ENCODE measurements at places on chromosomes 4 and X. TPM values are rescaled to one million over a fixed set of nuclear protein-coding genes. Genes with fewer than 3 reads are reported as not detected.

DNA sequence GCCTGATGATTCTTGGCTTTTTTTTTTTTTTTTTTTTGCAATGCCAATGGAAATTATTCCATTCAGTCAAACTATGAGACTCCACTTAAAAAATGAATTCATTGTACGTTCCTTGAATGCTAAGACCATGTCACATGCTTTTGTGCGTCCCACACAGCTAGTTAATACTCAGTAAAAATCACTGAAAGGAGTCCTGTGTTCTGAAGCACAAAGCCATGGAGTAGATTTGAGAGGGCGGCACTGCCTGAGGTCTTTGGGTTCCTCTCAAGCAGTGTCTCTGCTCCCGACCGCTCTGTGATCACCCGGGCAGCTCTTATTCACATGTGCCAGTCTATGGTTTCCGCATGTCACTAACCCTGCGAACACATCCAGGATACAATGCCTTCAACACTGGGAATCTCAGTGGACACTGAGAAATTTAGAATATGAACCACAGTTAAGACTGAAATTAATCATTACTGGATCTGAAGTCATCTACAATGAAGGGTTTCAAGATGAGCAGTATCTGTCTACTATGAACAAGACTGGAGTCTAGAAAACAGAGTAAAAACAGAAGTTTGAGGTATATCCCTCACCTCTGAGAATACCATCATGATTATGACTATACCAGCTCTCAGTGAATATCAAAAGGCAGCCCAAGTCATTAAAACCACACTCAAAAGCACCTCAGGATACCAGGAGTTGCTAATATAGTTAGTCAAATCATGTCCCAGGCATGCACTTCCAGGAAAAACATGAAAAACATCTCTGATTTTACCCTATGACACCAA lies 193.0 kb downstream of the MGST2 start:
- no peak for DNase-seq

FAM3A gene
- 36.4 TPM for total RNA-seq

SHOX gene
- not detected for total RNA-seq

- DNase-seq: no peak
Observed at GRCh38 chr4:186605261-186605865, 50.0 kb upstream of the MTNR1A start.

SMIM10 gene
- total RNA-seq: 0.76 TPM

DNA sequence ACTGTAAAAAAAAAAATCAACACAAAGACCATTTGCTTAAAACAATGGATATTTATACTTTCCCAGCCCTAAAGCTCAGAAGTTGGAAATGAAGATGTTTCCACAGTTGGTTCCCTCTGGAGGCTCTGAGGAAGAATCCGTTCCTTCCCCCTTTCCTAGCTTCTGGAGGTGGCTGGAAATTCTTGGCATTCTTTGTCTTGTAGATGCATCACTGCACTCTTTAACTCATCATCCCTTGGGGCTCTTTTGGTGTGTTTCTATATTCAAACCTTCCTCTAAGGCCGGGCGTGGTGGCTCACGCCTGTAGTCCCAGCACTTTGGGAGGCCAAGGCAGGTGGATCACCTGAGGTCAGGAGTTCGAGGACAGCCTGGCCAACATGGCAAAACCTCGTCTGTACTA lies 78.7 kb downstream of the VCX3A start:
- DNase-seq: no peak

GRCh38 chrX:20434986-20435385 lies 168.3 kb upstream of the RPS6KA3 start:
- DNase-seq: no peak

GRCh38 chr4:56197387-56197786 lies 189.9 kb downstream of the AASDH start:
- DNase-seq: no peak

- no peak for DNase-seq
Observed at GRCh38 chr4:151355155-151355554, 29.8 kb upstream of the SH3D19 start.

- no peak for DNase-seq
Observed at GRCh38 chr4:149466446-149466845, 349.2 kb downstream of the IQCM start.

DNA sequence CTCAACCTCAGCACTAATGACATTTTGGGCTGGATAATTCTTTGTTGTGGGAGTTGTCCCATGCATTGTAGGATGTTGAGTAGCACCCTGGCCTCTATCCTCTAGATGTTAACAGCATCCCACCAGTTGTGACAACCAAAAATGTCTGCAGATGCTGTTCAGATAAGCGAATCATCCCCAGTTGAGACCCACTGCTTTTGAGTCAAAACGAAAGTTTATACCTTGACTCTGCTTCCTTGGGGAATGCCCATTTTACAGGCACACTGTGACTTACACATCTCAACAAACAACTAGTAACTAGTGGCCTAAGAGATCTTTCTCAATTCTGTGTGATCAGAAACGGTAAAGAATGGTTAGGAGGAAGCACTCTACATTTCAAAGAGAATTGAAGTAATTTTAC lies 37.0 kb downstream of the SEPSECS start:
- DNase-seq: no peak

GRCh38 chr4:73701116-73701515 lies 39.3 kb upstream of the CXCL8 start:
- no peak for DNase-seq

CT47B1 gene
- not detected for total RNA-seq

- no peak for DNase-seq
Observed at GRCh38 chrX:78326401-78326800, 1.0 kb downstream of the CYSLTR1 start.

NPY2R gene
- not detected for total RNA-seq

- DNase-seq: no peak
Observed at GRCh38 chrX:7164174-7164573, 16.2 kb upstream of the PUDP start.

GRCh38 chr4:41144812-41145211 lies 69.5 kb downstream of the APBB2 start:
- DNase-seq: no peak

USP17L29 gene
- total RNA-seq: not detected

MAGEA12 gene
- total RNA-seq: not detected

DNA sequence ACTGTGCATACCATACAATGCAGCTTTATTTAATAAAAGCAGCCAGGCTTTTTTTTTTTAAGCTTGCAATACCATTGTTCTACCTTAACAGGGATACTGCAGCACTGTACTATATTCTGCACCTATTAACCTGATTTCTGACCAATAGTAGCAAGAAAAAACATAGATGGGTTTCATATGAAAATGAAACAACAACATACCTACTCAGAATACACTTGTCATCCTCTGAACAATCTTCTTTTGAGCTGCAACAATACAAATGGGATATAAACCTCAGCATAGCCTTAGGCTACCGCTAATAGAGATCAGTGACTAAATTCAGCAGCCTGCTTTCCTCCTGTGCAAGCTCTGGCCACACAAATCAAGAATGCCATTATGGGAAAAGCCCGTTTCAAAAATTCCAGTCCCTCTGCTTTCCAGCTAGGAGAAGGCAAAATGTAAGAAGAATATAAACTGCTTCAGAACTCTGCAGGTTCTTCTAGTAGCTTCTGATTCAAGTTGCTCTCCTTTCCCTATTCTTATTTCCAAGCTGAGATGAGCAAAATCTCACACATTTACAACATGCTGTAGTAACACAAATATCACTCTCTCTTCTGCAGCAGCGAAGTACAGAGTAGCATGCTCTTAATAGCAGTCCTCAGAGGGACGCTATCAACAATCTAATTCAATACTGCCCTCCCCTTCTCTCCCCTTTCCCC lies 143.4 kb downstream of the KLHL13 start:
- no peak for DNase-seq

GRCh38 chr4:78863254-78863869 lies 75.9 kb downstream of the PAQR3 start:
- no peak for DNase-seq

GPC3 gene
- not detected for total RNA-seq

- no peak for DNase-seq
Observed at GRCh38 chr4:26086621-26087441, 172.8 kb downstream of the SMIM20 start.

- no peak for DNase-seq
Observed at GRCh38 chr4:132396636-132397035, 752.5 kb upstream of the PCDH10 start.

PNMA5 gene
- total RNA-seq: not detected

DNA sequence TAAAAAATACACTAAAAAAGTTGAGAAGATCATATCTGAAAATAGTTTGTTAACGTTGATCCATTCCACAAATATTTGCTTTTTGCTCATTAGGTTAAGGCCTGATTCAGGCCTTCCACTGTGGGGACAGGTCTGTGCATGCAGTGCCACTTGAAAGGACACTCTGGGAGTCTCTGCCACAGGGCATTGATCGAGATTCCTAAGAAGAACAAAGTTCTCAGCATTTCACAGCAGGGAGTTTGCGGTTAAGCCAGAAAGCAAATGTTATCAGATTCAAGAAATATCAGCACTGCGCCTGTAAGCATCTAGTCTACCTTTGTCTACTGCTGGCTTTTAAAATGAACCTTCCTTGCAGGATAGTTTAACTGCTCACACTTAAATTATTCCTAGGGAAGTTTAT lies 62.2 kb upstream of the TNIP3 start:
- DNase-seq: no peak

PDGFRA gene
- total RNA-seq: 3.2 TPM

GRCh38 chr4:144787365-144788258 lies 141.7 kb downstream of the HHIP start:
- peak; percentile 27 for DNase-seq

- DNase-seq: no peak
Observed at GRCh38 chr4:158885564-158885963, 116.7 kb downstream of the FNIP2 start.

DNA sequence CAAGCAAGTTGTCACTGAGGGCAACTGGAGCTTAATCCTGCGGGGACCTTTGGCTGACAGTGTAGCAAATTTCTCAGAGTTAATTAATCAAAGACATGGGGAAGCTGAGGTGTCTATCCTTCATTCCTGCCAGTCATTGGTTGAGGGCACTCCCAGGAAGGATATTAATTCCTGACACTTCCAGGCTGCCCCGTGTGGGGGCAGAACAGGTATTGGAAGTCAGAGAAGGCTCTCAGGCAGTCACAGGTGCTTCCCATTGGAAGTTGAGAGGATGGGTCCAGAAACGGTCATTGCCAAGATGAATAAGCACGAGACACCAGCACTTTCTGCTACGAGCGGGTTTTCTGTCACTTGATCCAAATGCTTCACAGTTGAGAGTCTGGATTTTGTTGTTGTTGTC lies 29.1 kb upstream of the CD38 start:
- DNase-seq: no peak

GRCh38 chrX:150062292-150063137 lies 124.2 kb upstream of the EOLA2 start:
- no peak for DNase-seq

- no peak for DNase-seq
Observed at GRCh38 chr4:54840992-54841768, 183.4 kb downstream of the KIT start.

MAGEA2B gene
- not detected for total RNA-seq

SPANXA1 gene
- total RNA-seq: not detected

SMIM10L2A gene
- 1.3 TPM for total RNA-seq

DNA sequence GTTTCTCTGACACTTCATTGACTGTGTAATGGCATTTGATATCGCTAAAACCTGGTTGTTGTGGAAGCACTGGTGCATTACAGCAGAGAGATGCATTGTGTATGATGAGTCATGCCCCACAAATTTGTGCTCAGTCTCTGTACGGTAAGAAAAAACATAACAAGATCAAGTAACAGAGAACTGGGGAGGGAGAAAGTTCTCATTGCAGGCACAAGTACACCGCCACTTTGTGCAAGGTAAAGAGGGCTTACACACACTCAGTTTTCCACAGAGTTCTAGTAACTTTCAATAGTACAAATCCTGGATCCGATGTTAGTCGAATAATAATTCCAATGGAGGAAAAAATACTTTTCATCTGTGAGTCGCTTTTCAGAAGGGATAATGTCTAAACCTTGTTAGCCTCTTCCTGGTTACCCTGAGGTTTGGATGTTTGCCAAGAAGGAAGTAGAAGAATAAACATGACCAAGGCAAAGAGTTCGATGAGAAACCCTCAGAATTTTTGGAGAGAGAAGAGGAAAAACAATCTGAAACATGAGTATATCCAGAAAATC lies 512.5 kb upstream of the SLIT2 start:
- peak; percentile 91 for DNase-seq

DNA sequence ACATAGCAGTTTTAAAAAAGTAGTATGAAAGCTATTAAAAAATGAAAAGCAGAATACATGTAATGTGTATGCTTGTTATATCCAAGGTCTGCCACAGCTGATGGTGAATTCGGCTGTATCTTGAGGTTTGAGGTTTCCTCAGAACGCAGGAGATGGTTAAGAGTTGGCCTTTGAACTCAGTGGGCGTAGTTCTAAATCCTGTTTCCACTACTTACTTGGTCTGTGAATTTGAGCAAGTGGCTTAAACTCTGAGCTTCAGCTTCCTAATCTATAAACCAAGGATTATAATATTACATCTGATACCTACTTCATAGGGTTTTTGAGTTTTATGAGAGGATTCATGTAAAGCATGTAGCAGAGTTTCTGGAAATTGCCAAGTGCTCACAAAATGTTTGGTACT lies 125.2 kb downstream of the STIM2 start:
- DNase-seq: no peak

- DNase-seq: no peak
Observed at GRCh38 chr4:173647902-173648301, 117.9 kb upstream of the HAND2 start.

UCP1 gene
- not detected for total RNA-seq

VCX3B gene
- not detected for total RNA-seq

HSPA4L gene
- total RNA-seq: 6.9 TPM

- DNase-seq: no peak
Observed at GRCh38 chr4:83371936-83372335, 37.3 kb upstream of the HPSE start.

DNA sequence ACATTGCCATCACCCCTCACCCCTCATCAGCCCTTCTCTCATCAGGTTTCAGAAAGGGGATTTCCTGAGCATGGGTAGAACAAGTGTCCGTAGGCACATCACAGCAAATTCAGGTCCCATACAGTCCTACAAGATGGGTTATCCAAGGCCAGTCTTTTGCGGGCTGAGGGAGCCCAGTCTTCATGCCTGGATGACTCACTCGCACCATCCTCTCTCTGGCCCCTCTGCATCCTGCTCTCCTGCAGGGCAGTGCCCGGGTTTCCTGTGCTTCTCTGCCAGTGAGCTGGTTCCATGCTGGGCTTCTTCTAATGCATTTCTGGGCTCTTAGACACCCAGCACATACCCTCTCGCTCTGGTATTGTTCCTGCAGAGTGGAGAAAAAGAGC lies 7.3 kb upstream of the INTS6L start:
- no peak for DNase-seq

- no peak for DNase-seq
Observed at GRCh38 chrX:136629084-136629750, 18.7 kb upstream of the CD40LG start.
